Peyer's patch (tissue), 4 donors: ENCODE measurements at places on chromosomes 3 and 15. TPM values are rescaled to one million over a fixed set of nuclear protein-coding genes. Genes with fewer than 3 reads are reported as not detected.

MEIS2 gene
- total RNA-seq: 26.3 TPM

GRCh38 chr3:8589880-8590556, 54.6 kb downstream of the SSUH2 start:
- H3K4me3 ChIP-seq: no peak overlapping the region
- no peak for DNase-seq
- H3K36me3 ChIP-seq: no peaks in the 10 kb centered on the region
- no peaks in the 10 kb centered on the region for H3K4me1 ChIP-seq
- no peak overlapping the region for H3K27ac ChIP-seq
- no peaks in the 10 kb centered on the region for H3K27me3 ChIP-seq

PRRT3 gene
- 3.4 TPM for total RNA-seq

CADM2 gene
- total RNA-seq: 22.3 TPM
